IPS DF 6.9 (cell line): ENCODE measurements at places on chromosomes 6 and 20.

GRCh38 chr20:46674253-46675083 is 14.8 kb downstream of the TP53RK start:
- no peak for DNase-seq
- H3K4me3 ChIP-seq = no peak overlapping the region
- no peak overlapping the region for H3K27ac ChIP-seq
- H3K36me3 ChIP-seq = no peaks in the 10 kb centered on the region

- DNase-seq = no peak
- H3K36me3 ChIP-seq = no peaks in the 10 kb centered on the region
- no peak overlapping the region for H3K27ac ChIP-seq
- no peak overlapping the region for H3K4me3 ChIP-seq
These were observed 37.4 kb downstream of the COX4I2 start for GRCh38 chr20:31674895-31675827.

DNA sequence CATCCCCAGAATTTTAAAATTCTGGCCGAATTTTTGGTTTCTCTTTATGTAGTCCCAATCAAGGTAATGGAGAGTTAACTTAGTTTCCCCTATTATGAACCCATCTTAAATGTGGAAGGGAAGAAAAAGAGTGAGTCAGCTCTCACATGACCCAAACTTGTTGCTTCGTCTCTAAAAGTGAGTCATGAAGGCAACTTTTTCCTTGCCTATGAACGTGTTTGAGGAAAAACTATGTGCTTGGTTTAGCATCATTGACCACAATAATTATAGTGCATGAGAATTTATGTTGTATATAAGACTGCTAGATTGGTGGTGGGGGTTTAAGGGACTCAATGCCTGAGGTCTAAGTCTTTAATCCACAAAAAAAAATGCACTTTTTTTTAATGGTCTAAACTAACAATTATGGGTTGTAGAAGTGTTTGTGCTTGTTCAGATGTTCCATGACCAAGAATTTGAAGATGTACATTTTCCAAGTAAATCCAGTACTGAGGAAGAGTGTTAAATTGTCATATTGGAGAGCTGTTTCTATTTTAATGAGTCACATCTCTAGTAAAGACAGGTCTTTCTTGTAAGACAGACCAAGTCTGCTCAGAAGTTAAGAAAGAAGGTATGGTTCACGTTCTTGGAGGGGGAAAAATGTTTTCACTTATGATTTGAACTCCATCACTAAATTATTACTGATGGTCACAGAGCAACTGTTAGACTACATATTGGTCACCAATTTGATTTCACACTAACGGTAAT is 409.9 kb upstream of the MARCKS start:
- no peaks in the 10 kb centered on the region for H3K27me3 ChIP-seq
- no peak overlapping the region for H3K4me3 ChIP-seq
- DNase-seq = no peak
- H3K4me1 ChIP-seq = no peaks in the 10 kb centered on the region

- DNase-seq = no peak
- H3K4me1 ChIP-seq = peaks cover 6% of the 10 kb centered on the region
- H3K27me3 ChIP-seq = no peaks in the 10 kb centered on the region
- no peak overlapping the region for H3K27ac ChIP-seq
- no peak overlapping the region for H3K4me3 ChIP-seq
- H3K36me3 ChIP-seq = no peaks in the 10 kb centered on the region
These were observed 13.4 kb downstream of the FAM110A start for GRCh38 chr20:846894-847278.

GRCh38 chr6:13091192-13091591 is 237.1 kb downstream of the TBC1D7 start:
- H3K4me3 ChIP-seq = no peak overlapping the region
- no peak for DNase-seq
- H3K27ac ChIP-seq = no peak overlapping the region
- H3K36me3 ChIP-seq = no peaks in the 10 kb centered on the region

GRCh38 chr6:107237992-107238660 is 122.8 kb upstream of the BEND3 start:
- no peak overlapping the region for H3K4me3 ChIP-seq
- no peak overlapping the region for H3K27ac ChIP-seq
- H3K36me3 ChIP-seq = no peaks in the 10 kb centered on the region
- DNase-seq = no peak
- no peaks in the 10 kb centered on the region for H3K4me1 ChIP-seq
- no peaks in the 10 kb centered on the region for H3K27me3 ChIP-seq

GRCh38 chr20:17675519-17676377 is 6.3 kb downstream of the RRBP1 start:
- no peak overlapping the region for H3K27ac ChIP-seq
- peaks cover 11% of the 10 kb centered on the region for H3K4me1 ChIP-seq
- H3K36me3 ChIP-seq = peaks cover 2% of the 10 kb centered on the region; the same call in 1 of the 2 replicates
- DNase-seq = no peak
- no peak overlapping the region for H3K4me3 ChIP-seq
- H3K27me3 ChIP-seq = no peaks in the 10 kb centered on the region

GRCh38 chr20:31788578-31788977 is 30.6 kb upstream of the MYLK2 start:
- H3K4me1 ChIP-seq = 0 out of 2 replicates have a peak, but pooled peaks cover 1% of the 10 kb centered on the region
- H3K36me3 ChIP-seq = peaks cover 11% of the 10 kb centered on the region; the same call in 1 of the 2 replicates
- DNase-seq = no peak
- H3K27ac ChIP-seq = no peak overlapping the region

DNA sequence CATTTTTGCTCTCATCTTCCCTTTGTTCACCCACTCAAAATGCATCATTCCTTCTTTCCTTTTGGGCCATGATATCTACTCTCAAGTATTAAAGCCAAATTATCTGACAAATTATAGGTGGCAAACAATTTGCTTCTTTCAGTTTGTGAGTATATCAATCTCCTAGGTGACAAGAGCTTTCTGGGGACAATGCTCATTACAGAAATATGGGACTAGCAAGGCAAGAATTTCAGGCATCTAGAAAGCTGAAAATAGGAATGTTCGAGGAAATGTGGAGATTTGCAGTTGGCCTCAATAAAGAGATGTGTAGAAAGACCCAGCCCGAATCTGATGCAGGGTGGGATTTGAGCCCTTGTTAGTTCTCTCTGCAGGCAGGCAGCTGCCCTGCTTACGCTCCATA is 71.8 kb downstream of the ALDH8A1 start:
- H3K27ac ChIP-seq = no peak overlapping the region
- H3K36me3 ChIP-seq = no peaks in the 10 kb centered on the region
- H3K4me3 ChIP-seq = no peak overlapping the region
- DNase-seq = no peak
- no peaks in the 10 kb centered on the region for H3K4me1 ChIP-seq

DNA sequence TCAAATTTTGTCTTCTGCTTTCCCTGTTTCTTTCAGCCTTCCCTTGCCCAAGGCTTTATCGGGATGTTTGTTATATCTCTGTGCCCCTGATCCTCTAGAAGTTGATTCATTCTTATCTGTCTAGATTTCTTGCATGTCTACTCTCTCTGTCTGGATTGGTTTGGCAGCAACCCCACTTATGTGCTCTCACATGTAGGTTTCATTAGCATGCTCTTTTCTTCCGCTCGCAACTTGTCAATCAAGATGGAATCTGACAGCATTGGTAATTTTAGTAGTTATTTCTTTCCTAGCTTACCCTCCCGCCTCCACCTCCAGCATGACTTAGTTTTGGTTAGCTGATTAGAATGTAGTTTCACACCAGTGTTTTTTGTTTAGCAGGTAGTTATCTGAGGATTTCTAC is 39.3 kb downstream of the LRRC1 start:
- H3K36me3 ChIP-seq = no peaks in the 10 kb centered on the region
- no peak for DNase-seq
- H3K4me3 ChIP-seq = no peak overlapping the region
- no peaks in the 10 kb centered on the region; the same call in 1 of the 2 replicates for H3K27me3 ChIP-seq
- 0 out of 2 replicates have a peak, but pooled peaks cover 1% of the 10 kb centered on the region for H3K4me1 ChIP-seq

DNA sequence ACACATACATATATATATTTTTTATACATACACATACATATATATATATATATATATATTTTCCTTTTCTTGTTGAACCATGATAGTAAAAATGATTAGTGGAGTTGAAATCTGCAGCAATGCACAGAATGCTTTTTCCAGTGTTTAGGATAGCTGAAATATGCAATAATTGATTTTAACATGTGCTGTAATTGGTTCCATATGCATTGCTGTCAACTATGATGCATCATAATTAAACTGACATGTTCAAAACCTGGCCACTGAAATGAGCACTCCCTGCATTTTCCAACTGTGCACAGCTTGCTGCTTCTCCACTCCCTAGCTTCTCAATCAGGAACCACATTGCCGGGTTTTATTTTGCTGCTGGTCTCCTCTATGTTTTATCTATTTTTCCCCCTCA is 358.3 kb downstream of the PAX1 start:
- no peaks in the 10 kb centered on the region for H3K4me1 ChIP-seq
- H3K27ac ChIP-seq = no peak overlapping the region
- H3K27me3 ChIP-seq = no peaks in the 10 kb centered on the region

DNA sequence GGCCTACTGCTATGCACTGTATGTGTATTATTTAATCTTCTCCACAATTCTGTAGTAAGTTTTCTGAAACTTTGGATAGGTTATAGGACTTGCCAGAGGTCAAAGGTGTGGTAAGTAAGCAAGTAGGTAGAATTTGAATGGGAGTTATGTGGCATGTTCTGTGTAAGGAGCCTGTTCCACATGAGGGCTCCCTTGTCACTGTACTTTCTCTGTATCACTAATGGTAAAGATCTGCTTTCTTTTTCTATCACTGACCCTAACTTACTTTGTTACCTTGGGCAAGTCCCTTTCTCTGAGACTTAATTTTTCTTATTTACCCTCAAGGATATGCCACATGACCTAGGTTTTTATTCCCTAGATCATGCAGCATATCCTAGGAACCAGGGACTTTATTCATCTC is 50.3 kb downstream of the EIF2S2 start:
- H3K4me3 ChIP-seq = no peak overlapping the region
- H3K27ac ChIP-seq = no peak overlapping the region
- H3K4me1 ChIP-seq = no peaks in the 10 kb centered on the region

DNA sequence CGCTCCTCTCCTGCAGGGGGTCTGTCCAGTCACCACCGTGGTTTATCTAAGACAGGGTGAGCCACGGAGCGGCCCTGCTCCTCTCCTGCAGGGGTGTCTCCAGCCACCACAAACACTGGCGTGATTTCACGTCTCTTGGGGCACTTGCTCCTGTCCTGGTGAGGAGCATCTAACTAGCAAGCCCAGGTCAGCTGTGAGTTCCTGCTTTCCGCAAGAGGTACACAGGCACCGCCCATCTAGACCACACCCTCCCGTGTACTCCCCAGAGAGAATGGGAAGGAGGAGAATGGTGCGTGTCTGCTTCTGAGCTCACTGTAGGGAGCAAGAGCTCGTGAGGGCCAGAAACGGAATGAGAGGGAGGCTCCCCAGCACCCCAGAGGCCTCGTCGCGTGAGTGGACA is 40.7 kb downstream of the DACT2 start:
- H3K27ac ChIP-seq = no peak overlapping the region
- no peak overlapping the region for H3K4me3 ChIP-seq
- DNase-seq = no peak
- H3K27me3 ChIP-seq = no peaks in the 10 kb centered on the region

DNA sequence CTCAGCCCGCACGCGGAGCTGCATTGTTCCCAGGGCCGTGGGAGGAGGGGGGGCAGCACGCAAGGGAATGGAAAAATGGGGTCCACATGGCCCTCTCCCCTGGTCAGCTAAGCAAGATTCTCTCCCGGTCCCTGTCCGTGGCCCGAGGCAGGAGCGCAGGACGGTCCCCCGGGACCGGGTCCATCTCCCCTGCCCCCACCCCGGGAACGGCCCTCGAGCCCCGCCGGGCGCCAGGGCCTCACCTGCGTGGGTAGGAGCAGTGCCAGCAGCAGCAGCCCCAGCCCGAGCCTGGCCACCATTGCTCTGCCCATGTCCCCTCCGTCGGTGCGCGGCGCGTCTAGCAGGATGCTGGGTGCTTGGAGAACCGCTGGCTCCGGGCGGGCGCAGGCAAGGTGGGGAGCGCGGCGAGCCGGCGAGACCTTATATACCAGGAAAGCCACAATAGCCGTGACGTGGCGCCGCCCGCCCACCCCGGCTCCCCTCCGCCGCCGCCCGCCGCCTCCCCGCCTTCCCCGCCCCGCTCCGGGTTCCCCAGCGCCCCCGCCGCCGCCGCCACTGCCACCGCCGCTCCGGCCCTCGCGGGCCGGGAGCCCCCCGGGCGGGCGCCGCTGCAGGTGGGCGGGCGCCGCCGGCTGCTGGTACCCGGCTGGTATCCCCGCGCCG is at the start of gene CD24:
Gene CD24, minus strand, starts transcription at position 394 of the 663 bp plus-strand sequence. Its CDS starts 83 bp downstream, at position 311.
- no peaks in the 10 kb centered on the region; the same call in 1 of the 2 replicates for H3K4me1 ChIP-seq
- no peaks in the 10 kb centered on the region for H3K27me3 ChIP-seq
- peaks cover 9% of the 10 kb centered on the region for H3K36me3 ChIP-seq
- peak within 1 kb of the TSS; percentile 80 for H3K4me3 ChIP-seq
- no peak within 1 kb of the TSS for H3K27ac ChIP-seq

- no peak overlapping the region for H3K27ac ChIP-seq
- no peak for DNase-seq
- H3K36me3 ChIP-seq = no peaks in the 10 kb centered on the region
- H3K27me3 ChIP-seq = no peaks in the 10 kb centered on the region
- H3K4me3 ChIP-seq = no peak overlapping the region
- peaks cover 4% of the 10 kb centered on the region; the same call in 1 of the 2 replicates for H3K4me1 ChIP-seq
These were observed 236.8 kb downstream of the LY86 start for GRCh38 chr6:6825193-6825784.
